H7 (cell line): ENCODE measurements at places on chromosomes 1 and 21. TPM values are rescaled to one million over a fixed set of nuclear protein-coding genes. Genes with fewer than 3 reads are reported as not detected.

- no peak for DNase-seq
Observed at GRCh38 chr1:88610687-88611086, 73.4 kb upstream of the PKN2 start.

DNA sequence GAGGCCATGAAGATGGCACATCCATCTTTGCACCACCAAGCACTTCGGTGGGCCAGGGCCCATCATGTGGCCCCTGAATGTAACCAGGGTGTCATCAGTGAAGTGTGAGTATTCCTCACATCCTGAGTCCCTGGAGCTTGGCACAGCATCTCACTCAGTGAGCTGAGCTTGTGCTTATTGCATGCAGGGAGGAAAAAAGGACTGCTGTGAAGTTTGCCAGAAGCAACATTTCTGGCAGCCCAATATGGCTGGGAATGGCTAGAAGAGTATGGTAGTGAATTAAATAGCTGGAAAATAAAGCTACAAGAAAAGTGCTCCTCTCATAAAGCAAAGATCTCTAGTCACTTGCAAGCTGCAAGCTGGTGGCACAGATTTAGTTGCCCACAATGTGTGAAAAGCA is 109.3 kb downstream of the TNFSF18 start:
- DNase-seq: no peak

GRCh38 chr1:180269645-180270529 is 39.8 kb downstream of the LHX4 start:
- peak; percentile 73 for DNase-seq

The CCDC185 gene
- total RNA-seq: not detected in 2 replicates

The LEMD1 gene
- total RNA-seq: 19.4 and 25.1 TPM in 2 replicates

The TMEM82 gene
- total RNA-seq: 1.00 and 2.2 TPM in 2 replicates

GRCh38 chr1:162997499-162998285 is 71.5 kb upstream of the RGS4 start:
- no peak for DNase-seq

The DHRS3 gene
- total RNA-seq: 17.7 and 26.2 TPM in 2 replicates

- DNase-seq: no peak
Observed at GRCh38 chr1:62444701-62445100, 7.9 kb downstream of the USP1 start.

GRCh38 chr1:26556111-26556510 is 26.6 kb downstream of the RPS6KA1 start:
- no peak for DNase-seq

The RAB7B gene
- not detected in 2 replicates for total RNA-seq

The C1orf116 gene
- total RNA-seq: 0.52 and 0.55 TPM in 2 replicates

GRCh38 chr21:35400233-35400939 is 351.3 kb upstream of the RUNX1 start:
- DNase-seq: peak; percentile 34

The CACNA1S gene
- total RNA-seq: not detected in 2 replicates

GRCh38 chr1:173333581-173333980 is 126.5 kb upstream of the TNFSF4 start:
- no peak for DNase-seq

DNA sequence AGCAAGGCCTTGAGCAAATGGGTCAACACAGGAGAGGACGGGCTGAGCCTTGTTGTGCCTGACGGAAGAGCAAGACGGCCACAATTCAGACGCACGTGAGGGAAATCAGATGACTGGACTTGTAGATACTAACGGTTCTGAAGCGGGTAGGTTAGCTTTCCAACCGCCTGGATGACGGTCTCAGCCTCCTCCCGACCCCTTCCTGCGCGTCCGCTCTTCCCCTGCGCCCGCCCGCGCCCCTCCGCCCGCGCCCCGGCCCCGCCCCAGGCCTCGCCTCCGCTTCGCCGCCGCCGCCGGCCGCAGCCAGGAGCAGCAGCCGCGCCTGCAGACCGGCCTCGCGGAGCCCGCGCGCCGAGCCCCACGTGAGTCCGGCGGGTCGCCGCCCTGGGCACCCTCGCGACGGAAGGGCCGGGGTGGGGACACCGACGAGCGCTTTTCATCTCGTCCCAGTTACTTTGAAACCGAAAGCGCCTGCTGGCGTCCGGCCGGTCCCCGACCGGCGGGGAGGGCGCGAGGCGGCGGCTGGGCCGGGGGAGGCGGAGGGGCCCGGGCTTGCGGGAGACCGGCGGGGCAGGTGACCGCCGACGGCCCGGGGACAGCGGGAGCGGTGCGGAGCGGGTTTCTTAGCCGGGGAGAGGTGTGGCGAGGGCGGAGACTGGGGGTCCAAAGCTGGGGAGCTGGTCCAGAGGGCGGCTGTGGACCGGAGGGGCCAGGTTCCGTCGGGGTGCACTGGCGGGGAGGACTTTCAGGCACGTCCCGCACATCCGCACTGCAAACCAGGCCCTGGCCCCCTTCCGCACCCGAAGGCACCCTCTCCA is at the start of gene TRAF5:
TSS of gene TRAF5 (plus strand) at position 306 of the 818 bp plus-strand sequence. CDS start 26,407 bp downstream, outside the sequence.
- DNase-seq: peak; percentile 89

DNA sequence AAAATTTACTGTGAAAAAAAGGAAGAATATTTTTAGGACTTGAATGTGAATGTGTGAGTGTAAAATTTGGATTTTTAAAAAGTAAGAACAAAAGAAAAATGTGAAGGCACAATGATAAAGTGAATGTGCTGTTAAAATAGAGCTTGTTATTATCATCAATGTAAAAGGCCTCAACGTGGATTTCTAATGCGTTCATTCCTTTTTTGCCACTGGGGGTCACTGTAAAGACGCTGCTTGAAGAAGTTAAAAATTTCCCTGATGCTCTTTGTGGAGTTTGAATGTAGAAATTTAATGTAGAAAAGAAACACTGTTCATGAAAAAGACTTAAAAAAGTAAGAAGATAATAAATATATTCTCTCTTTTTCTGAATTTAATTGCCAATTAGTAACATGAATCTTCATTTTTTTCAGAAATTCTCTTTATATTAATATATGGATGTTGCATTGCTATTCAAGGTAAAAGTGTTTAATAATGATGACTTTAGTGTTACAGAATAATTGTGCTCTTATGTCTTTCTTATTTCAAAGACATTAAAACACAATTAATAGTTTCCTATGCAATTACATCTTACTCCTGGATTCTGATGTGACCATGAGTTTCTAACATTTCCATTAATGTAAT is 161.5 kb downstream of the DNM3 start:
- DNase-seq: no peak

The IVL gene
- not detected in 2 replicates for total RNA-seq

The DISC1 gene
- 5.6 and 6.3 TPM in 2 replicates for total RNA-seq

The ANKRD35 gene
- total RNA-seq: 0.22 and 0.52 TPM in 2 replicates

GRCh38 chr1:114345930-114346479 is 165.0 kb downstream of the TRIM33 start:
- peak; percentile 86 for DNase-seq

DNA sequence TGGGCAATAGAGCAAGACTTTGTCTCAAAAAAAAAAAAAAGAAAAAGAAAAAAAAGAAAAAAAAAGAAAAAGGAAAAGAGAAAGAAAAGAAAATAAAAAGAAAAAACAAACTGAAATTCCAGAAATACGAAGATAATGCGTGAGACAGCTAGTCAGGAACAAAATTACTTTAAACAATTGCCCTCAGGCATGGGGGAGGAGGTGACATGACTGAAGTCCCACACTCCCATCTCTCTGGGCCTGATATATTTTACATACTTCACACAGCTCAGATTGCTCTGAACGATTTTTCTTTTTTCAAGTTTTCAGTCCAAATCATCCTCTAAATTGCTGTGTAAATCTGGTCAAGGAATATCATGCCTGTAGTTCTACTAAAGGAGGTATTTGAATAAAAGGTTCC is 409.5 kb upstream of the DEPDC1 start:
- DNase-seq: no peak

DNA sequence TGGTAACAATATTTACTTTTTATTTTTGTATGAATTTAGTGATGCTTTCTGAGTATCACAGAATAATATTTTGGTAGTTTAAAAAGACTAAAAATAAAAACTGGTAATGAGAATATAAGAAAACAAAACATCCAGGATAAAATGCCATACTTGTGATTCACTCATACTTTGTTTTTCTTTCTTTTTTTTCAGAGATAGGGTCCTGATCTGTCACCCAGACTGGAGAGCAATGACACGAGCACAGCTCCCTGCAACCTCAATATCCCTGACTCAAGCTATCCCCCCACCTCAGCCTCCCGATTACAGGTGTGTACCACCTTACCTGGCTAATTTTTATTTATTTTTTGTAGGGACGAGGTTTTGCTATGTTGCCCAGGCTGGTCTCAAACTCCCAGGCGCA is 64.2 kb upstream of the ADAM30 start:
- DNase-seq: no peak

GRCh38 chr1:167433884-167434283 is 84.4 kb downstream of the CD247 start:
- no peak for DNase-seq

DNA sequence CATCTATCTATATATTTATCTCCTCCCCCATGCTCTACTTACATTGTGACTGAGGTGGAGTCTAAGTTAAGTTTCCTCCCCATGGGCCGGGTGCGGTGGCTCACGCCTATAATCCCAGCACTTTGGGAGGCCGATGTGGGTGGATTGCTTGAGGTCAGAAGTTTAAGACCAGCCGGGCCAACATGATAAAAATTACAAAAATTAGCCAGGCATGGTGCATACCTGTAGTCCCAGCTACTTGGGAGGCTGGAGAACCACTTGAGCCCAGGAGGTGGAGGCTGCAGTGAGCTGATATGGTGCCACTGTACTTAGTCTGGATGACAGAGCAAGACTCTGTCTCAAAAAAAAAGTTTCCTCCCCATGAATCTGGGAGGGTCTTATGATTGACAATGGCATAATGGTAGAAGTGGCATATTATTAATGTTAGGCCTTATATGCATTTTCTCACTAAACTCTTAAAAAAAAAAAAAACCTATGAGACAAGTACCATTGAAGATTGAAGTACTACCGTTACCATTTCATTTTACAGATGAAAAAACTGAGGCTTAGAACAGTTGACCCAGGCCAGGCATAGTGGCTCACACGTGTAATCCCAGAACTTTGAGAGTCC is 11.2 kb downstream of the F11R start:
- DNase-seq: no peak

DNA sequence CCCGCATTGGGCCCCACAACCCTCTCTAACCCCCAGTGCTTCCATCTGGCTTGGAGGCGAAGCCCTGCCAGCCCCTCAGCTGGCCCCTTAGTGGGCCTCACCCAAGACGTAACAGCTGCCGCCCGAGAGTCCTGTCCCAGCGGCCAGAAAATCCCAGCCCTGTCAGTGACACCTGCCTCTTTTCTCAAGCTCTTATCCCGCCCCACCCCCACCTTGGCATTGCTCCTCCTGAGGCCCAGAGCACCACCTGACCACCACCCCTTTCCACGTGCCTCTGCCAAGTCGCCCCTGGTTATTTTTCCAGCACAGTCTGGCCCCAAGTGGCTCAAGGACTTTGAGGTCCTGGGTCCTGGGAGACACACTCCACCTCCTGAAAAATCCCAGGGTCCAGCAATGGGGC is 5.9 kb upstream of the CTRC start:
- peak; percentile 64 for DNase-seq

GRCh38 chr1:1244192-1244811 is 2.2 kb downstream of the C1QTNF12 start:
- no peak for DNase-seq

DNA sequence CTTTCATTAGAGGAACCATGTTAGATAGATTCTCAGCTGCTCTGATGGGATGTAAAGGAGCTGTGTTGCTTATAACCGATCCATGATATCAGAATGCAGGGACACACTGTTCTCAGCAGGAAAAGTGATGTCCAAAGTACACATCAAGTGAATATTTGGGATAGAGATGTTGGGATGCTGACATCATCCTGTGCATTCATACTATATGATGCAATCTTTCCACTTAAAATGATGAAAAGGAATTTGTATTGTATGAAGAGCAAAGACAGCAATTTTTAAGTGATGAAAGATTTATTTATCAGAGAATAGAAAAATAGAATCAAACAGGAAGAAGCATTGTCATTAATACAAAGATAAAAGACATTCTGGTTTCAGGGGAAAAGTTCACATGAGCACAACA is 110.1 kb downstream of the ERG start:
- no peak for DNase-seq

The DPT gene
- not detected in 2 replicates for total RNA-seq

DNA sequence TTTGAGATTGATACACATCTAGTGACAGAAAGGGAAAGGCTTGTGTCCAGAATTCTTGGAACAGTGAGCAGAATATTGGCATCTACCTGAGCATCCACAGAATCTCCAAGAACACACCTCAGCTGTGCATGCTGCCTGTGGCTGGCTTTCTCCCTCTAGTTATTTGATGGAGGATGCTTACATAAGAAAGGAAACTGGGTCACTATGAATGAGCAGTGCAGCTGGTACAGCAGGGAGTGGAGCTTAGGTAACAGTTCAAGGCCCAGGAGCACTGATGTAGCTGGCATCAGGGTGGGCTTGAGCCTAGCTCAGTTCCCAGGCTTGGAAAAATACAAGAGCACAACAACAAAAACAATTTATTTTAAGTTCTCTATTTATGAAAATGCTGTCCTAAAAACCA is 26.3 kb downstream of the RGS8 start:
- DNase-seq: peak; percentile 45

GRCh38 chr21:34845521-34846451 is 177.0 kb downstream of the CLIC6 start:
- DNase-seq: no peak

DNA sequence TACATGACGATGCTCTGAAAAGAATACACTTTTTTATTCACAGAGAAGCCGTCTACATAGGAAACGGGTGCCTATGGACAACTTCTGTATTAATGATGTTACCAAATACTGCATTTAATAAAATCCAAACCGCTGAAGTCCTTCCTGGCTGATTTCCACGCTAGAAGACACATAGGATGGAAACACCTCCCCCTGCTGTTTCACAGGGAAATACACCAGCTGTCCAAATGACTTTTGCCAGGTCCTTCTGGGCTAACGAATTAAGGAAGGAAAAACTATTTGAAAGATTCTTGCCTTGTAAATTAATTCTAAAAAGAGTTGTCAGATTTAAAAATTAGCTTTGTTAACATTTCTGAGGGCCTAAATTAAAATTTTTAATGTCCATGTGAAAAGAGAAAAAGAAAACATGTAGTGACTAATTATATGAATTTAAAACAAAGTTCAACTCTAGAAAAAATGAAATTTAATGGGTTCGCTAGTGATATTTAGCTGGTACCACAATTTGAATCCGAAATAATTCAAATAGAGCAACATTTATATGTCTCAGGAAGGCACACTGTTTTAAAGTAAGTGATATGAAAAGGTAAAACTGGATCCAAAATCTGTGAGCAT is 146.0 kb downstream of the RERE start:
- peak; percentile 37 for DNase-seq
